CD4-positive, alpha-beta T cell treated with Interleukin-17A for 1 hour (primary cell): ENCODE measurements at places on chromosomes 1 and 21.
A peak's percentile ranks its signal among the peaks of the same experiment; 100 is the strongest.

DNA sequence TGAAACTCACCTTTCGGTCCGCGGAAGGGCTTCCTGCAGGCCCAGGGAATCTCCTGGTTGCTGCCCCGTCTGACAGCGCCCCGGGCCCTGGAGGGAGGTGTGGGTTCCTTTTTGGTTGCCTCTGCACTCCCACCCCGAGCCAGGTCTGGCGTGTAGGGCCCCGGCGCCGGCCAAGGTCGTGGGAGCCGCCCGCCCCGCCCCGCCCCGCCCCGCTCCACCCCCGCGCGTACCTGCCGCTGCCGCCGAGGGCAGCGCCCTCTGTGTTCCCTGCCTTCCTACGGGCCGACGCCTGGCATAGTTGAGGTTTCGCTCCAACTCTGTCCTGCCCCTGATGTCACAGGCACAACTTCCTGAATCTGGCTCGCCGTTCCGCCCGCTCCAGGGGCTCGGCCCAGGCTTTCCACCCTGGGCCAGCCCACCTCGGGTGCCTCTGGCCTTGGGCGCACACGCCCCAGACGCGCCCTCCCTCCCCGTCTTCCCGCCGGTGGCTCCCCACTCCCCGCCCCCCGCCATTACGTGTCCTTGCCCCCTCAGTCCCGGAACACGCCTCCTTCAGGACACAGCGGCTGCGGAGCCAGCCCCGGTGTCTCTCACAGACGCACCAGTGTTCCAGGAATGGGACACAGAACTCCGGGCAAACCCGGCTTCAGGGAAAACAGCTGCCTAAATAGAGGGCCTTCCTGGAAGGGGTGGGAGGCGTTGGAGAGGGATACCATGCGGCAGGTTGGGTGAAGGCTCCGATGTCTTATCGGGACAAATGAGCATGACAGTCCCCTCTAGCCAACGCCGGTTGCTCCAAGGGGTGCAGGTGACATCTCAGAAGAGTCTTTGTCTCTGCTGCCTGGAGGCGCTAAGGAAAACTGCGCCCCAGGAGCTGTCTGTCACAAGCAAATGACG lies at the start of gene KIAA0040:
Gene KIAA0040 (minus strand): TSS at position 147 of the 897 bp plus-strand sequence. CDS start 31,763 bp downstream, outside the sequence.
- peak; percentile 65 for DNase-seq

GRCh38 chr1:159897962-159898361 lies 2.0 kb downstream of the CFAP45 start:
- peak; percentile 24 for DNase-seq

DNA sequence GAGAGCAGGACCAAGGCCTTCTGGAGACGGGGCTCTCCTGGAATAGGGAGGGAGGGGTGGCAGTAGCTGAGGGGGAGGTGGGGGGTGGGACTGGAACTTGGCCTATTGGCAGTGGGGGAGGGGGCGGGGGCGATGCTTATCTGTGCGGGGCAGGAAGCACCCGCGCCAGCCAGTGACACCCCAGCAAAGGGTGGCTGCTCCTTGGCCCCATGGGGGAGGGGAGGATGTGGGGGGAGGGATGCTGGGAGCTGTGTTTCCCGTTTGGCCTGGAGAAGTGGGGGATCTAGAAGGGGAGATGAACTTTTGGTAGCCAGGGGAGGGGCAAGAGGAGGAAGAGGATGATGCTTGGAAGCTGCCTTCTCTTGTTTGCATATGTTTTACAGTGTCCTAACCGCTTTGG lies 11.0 kb downstream of the ZBTB7B start:
- DNase-seq, result peak; percentile 54

- no peak for DNase-seq
Observed at GRCh38 chr1:30242168-30242567, 481.2 kb downstream of the MATN1 start.

DNA sequence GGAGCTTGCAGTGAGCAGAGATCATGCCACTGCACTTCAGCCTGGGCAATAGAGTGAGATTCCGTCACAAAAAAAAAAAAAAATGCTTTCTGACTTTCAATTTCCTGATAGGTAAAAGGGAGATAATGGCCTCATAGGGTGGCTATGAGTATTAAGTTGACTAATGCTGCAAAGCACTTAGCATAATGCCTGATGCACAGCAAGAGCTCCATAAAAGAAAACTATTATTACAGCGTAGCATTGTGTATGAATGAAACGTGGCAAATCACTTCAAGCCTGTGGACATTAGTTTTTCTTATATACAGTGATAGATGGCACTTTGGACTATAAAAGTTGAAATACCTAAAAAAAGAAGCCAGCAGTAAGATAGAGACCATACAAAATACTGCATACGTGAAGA lies 16.8 kb downstream of the FNDC7 start:
- DNase-seq, result no peak

DNA sequence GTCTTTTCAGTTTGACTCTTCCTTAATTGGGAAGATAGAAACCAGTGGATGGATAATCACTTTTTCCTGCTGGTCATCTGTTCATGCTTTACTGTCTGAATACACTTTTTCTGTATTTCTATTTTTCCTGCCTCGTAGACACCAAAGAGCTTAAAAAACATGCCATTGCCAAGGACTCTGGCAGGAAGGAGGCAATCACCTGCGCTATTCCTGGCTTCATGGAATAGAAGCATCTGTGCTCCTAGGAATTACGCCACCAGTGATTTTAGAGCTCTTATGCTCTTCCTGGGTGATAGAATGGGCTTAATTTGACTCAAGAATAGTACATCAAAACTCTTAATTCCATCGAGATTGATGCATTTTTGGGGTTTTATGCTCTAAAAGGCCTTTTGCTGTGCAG lies 15.7 kb downstream of the OR2B11 start:
- no peak for DNase-seq

GRCh38 chr1:29912425-29912824 lies 676.1 kb downstream of the PTPRU start:
- DNase-seq, result no peak

DNA sequence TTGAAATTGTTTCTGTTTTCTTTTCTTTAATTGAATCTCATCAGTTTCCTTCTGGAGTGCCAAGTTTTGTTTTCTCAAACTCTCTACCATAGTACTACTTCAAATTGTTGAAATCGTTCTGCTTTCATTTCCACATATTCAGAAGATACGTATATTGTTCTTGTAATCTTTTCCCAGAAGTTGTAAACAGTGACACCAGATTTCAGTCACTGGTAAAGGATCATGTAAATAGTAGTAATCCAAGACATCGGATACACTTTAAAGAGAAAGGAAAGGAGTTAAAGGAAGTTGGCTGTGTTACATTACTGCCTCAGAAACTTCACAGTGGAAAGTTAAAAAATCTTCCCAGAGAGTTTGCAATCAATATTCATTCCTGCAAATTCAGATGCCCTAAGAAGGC lies 67.5 kb downstream of the RGL1 start:
- DNase-seq, result no peak

DNA sequence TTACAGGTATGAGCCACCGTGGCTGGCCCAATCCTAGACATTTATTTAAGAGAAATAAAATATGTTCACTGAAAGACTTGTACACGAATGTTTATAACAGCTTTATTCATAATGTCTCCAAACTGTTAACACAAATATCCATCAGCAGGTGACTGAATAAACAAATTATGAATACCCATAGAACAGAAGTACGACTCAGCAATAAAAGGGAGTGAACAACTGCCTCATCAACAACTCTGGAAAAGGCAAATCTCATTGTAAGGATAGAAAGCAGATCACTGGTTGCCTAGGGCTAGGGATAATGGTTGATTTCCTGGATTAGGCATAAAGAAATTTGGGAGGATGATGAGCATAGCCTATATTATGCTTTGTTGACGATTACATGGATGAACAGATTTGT lies 41.7 kb downstream of the GABPA start:
- DNase-seq, result no peak

DNA sequence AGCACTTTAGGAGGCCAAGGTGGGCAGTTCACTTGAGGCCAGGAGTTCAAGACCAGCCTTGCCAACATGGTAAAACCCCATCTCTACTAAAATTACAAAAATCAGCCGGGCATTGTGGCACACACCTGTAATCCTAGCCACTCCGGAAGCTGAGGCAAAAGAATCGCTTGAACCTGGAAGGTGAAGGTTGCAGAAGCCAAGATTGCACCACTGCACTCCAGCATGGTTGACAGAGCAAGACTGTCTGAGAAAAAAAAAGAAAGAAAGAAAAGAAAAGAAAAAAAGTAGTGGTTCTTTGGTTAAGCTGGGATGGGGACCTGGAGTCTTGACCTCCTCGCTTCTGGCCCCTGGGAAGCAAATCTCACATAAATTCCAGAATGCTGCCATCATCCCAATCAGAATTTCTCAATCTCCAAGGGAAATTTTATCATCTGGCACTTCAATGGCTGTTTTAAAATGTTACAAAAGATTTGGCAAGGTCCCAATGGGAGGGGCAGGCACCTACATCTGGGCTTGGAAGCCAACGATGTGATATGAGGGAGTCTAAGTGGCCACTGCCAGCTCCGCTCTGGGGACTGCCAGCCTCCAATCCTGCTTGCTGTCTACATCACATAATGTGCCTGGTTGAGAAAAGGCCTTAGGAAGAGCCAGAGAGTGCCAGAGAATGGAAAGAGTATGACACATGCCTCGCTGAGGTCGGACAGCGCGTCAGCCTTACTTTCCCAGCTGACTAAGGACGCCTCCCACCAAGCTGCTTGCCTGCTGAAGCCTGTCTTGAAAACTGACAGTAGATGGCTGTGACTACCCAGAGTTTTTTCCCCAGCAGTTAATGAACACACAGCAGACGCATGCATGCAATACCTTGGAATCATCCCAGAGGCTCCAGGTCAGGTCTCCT lies 42.1 kb upstream of the SRP9 start:
- DNase-seq, result no peak

GRCh38 chr1:226199971-226200370 lies 13.4 kb upstream of the ACBD3 start:
- no peak for DNase-seq

- no peak for DNase-seq
Observed at GRCh38 chr1:26170472-26170821, 739 bp downstream of the ZNF593 start.

- no peak for DNase-seq
Observed at GRCh38 chr1:205927247-205927646, 16.0 kb downstream of the SLC26A9 start.

- DNase-seq, result peak; percentile 56
Observed at GRCh38 chr21:46551636-46552241, 53.1 kb downstream of the S100B start.

GRCh38 chr21:38851101-38851500 lies 45.4 kb downstream of the ETS2 start:
- DNase-seq, result no peak

- DNase-seq, result no peak
Observed at GRCh38 chr1:116571215-116571919, 541 bp upstream of the CD58 start.
